HepG2 (cell line): ENCODE measurements at places on chromosomes 3 and 15. TPM values are rescaled to one million over a fixed set of nuclear protein-coding genes. Genes with fewer than 3 reads are reported as not detected.
A peak's percentile ranks its signal among the peaks of the same experiment; 100 is the strongest.

DNA sequence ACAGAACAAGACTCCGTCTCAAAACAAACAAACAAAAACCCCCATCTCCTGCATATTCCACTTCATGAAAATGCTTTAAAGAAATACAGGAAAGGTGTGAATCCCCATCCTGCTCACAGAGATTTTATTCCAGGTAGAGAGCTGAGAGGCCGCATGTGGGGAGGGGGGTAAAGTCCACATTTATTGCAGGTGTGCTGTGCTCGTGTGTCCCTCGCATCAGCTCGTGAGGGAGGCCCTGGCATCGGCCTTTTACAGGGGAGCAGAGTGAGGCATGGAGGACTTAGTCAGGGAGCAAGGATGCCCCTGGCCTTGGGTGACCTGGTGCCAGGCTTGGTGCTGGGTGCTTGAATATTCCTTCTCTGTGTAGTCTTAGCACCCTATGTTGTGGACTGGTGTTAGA lies 413.5 kb upstream of the C2CD4B start:
- DNase-seq = no peak

GRCh38 chr3:32105291-32106131 lies 909 bp upstream of the GPD1L start:
- no peak for DNase-seq

The SNURF gene
- 7.6 and 10.2 TPM in 2 replicates for total RNA-seq

- DNase-seq = peak; percentile 34
Measured at GRCh38 chr15:63599401-63600000, 2.3 kb downstream of the FBXL22 start.

The YEATS2 gene
- total RNA-seq = 16.0 and 18.6 TPM in 2 replicates

The DPPA2 gene
- not detected in 2 replicates for total RNA-seq

- no peak for DNase-seq
Measured at GRCh38 chr3:6739288-6739687, 121.6 kb upstream of the GRM7 start.

GRCh38 chr3:141426404-141427034 lies 58.2 kb downstream of the ZBTB38 start:
- no peak for DNase-seq

DNA sequence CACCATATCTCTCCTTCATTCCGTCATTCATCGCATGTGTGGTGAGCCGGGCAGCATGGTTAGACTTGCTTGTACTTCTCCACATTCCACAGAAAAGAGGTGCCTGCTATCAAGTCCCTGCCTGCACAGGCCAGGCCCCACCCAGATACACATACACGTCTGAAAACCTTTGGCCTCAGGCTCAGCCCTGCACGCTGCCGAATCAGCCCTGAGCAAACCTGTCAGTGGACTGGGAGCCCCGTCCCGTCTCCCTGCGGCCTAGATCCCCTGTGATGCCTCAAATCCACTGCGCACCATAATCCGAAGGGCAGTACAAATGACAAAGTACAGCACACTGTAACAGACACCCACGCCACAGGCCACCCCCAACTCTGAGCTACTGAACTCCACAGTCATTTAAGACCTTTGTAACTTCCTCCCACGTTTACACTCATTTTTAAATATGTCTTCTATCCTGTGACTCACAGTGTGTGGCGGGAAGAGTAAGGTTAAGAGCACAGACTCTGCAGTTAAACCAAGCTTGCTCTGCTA lies 67.1 kb downstream of the MB21D2 start:
- DNase-seq = peak; percentile 47

GRCh38 chr3:139252719-139253118 lies 91.1 kb upstream of the MRPS22 start:
- DNase-seq = no peak

The NEK10 gene
- 14.2 and 15.0 TPM in 2 replicates for total RNA-seq

DNA sequence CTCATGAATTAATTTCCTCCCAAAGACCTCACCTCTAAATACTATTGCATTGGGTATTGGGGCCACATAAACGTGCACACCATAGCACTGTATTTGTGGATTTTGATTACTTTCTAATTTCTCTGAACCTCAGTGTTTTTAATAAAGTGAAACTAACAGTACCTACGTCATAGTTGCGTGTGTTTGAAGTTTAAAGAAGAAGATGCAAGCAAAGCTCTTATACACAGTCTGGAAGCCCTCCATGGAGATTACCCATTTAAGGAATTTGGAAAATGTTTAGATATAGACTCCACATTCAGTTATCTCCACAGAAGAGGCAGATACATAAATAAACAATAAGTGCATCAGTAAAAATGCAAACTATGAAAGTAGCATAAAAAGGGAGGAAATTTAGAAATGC lies 581.1 kb upstream of the GBE1 start:
- no peak for DNase-seq

DNA sequence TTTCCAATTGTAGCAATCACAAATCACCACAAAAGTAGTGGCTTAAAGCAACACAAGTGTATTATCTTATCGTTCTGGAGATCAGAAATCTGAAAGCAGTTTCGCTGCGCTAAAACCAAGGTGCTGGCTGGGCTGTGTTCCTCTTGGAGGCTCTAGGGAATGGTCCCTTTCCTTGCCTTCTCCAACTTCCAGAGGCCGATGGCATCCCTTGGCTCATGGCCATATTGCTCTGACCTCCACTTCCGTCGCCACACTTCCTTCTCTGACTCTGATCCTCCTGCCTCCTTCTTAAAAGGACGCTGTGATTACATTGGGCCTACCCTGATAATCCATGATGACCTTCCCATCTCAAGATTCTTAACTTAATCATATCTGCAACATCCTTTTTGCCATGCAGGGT lies 10.7 kb upstream of the PAQR5 start:
- no peak for DNase-seq

GRCh38 chr15:74302821-74303359 lies 64.6 kb downstream of the CYP11A1 start:
- DNase-seq = peak; percentile 11
